ENCODE measurements at places on chromosomes 1 and 21. TPM values are rescaled to one million over a fixed set of nuclear protein-coding genes. Genes with fewer than 3 reads are reported as not detected.

- DNase-seq = no peak
Observed at GRCh38 chr21:34820051-34820450, 151.3 kb downstream of the CLIC6 start.

- no peak for DNase-seq
Observed at GRCh38 chr1:29785554-29785953, 549.2 kb downstream of the PTPRU start.

GFI1 gene
- 0.48 TPM for polyA plus RNA-seq

DNA sequence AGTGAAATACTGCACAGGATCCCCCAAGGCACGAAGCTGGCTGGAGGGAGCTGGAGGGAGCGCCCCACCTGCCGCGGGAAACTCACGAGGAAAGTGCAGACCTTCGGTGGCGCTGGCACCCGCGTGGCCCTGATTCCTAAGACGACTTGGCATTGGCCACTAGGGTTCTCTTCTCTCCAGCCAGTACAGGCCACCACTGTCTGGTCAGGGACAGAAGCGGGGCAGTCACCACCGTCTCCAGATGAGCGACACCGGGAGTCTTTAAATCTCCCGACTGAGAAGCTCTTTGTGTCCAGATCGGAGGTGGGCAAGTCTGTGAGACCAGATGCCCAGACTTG lies 19.2 kb upstream of the CHIA start:
- no peak for DNase-seq

- DNase-seq = no peak
Observed at GRCh38 chr1:244280201-244280600, 171.5 kb downstream of the ADSS2 start.

RPAP2 gene
- 33.2 TPM for polyA plus RNA-seq

GRIK1 gene
- 0.93 TPM for polyA plus RNA-seq

GRCh38 chr1:64686828-64687724 lies 57.8 kb upstream of the RAVER2 start:
- DNase-seq = peak; percentile 50

VASH2 gene
- 26.3 TPM for polyA plus RNA-seq

DNA sequence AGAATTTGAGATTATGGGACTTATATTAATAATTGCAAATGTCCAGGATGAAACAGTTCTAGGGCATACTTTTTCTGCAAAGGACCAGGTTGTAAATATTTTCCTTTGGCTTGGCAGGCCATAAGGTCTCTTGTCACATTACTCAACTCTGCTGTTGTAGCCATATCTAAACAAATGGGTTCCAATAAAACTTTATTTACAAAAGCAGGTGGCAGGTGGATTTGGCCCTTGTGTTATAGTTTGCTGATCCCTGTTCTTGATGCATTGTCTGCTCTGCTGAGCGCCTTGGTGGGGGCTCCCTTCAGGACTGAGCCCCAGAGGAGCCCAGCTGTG lies 258.5 kb downstream of the FOXD2 start:
- DNase-seq = no peak

- no peak for DNase-seq
Observed at GRCh38 chr1:226950871-226951270, 10.8 kb downstream of the COQ8A start.

SLC2A5 gene
- polyA plus RNA-seq = 1.2 TPM

DNA sequence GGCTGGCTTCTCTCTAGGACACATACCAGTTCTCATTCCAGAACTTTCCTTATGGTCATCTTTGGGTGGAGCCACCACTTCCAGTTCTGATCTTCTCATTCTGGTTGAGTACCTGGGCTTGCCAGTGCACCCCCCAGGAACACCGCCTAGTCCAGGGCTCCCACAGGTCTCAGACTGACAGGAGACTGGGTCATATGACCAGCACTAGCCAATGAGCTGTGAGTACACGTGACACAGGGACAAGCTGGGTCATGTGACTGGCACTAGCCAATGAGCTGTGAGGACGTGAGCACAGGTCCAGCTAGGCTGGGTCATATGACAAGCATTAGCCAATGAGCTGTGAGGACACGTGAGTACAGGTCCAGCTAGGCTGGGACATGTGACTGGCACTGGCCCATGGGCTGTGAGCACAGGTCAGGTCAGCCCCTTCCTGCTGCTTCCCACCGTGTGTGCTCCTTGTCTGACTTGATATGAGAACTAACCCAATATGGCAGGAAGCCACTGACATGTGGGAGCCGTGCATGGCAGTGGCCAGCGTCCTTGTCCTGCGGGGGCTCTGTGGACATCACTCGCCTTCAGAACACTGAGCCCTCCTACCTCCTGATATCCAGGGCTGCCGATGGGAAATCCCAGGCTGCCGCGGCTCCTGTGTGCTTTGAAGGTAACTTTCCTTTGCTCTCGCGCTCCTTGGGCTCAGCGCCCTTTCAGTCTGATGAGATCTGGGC lies 22.7 kb downstream of the KRTAP10-1 start:
- DNase-seq = no peak

All from right lung (tissue), 10 donors.